ENCODE measurements at places on chromosomes 7 and 10. TPM values are rescaled to one million over a fixed set of nuclear protein-coding genes. Genes with fewer than 3 reads are reported as not detected.

DNA sequence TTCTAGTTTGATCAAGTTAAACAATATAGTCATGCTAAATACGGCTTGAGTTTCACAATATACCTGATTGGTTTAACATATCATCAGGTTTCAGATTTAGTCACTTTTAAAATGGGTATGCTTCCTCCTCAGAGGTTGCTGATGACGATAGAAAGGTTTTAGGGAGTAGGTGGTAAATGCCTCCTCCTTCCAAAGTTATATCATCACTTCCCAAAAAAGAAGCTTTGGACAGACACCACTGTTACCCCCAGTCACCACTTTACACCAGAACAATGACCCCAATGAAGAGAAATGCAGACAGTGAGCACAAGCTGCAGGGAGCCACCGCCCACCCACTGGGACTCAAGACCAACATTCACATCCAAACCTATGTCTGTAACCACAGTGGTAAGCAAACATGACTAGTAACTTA is 244.6 kb downstream of the SORCS1 start:
- no peak for DNase-seq

DNA sequence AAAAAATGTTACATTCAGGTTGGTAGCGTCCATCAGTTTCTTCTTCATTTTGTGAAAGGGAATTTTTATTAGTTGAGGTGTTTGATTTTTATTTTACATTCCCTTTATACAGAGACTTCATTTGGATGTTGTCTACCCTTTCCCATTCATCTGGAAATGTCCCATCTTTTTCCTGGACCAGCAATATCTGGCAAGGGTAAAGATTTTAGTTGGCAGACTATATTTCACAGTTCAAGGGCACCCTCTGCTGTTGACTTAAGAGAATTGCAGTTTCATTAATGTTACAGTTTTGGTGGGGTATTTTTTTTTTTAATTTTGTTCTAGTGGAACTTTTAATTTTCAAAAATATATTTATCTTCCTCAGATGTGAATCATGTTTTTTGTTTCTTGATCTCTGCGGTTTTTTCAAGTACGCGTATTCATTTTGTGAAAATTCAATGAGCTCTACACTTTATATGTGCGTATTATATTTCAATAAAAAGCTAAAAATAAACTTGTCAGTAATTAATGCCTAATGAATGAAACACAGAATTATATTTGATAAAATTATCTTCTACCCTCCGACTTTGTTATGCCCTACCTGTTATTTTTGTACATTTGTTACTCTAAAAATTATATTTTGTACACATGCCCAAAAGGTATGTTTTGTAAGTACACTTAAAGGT is 97.9 kb upstream of the KLF14 start:
- no peak for DNase-seq

DNA sequence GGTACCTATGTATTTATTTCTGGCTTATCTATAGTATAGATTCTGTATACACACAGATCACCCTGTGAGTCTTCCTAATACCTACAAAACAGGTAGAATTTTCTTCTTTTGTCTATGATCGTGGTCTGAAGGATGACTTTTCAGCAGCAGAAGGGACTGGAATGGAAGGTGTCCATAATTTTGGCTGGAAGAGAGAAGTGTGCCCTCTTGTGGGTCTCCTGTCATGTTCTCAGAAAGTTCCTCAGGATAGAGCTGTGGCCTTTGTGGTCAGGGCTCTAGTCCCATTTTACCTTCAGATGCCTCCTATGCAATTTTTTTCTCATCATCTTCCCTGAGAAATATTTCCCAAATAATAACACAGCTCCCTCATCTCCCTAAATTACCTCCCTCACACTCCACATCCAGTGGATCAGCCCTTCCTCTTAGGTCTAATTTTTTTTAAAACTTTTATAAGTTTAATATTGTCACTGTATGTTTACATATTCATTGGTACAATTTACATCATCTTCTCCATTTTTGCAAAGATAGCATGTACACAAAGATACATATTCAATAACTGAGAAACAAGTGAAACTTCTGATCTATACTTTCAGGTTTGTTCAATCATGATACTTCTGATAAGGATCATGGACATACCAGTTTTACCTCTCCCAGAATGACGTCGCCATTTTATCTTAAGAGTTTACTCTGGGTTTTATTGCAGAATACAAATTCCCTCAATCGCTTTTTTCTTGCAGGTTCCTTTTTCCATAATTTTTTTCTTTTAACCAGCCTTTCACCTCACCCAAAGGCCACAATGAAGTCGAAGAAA is 112.7 kb downstream of the REEP3 start:
- no peak for DNase-seq

- DNase-seq, result peak; percentile 74
These were observed 4.1 kb downstream of the KCNIP2 start for GRCh38 chr10:101839416-101840063.

- DNase-seq, result no peak
These were observed 70.2 kb downstream of the UBE2H start for GRCh38 chr7:129882531-129882930.

The INMT gene
- total RNA-seq, result not detected

The GALNT17 gene
- total RNA-seq, result not detected
